ENCODE measurements at places on chromosomes 3 and 15.

DNA sequence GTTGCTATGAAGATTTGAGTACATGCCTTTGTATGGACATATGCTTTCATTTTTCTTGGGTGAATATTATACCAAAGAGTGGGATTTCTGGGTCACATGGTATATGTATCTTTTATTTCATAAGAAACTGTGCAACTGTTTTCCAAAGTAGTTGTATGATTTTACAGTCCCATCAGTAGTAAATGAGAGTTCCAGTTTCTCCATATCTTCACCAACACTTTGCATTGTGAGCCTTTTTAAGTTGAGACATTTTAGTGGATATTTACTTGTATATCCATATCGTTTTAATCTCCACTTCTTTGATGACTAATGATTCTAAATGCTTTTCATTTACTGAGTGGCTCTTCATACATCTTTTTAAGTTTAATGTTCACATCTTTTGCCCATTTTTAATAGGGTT is 20.3 kb downstream of the MEF2A start:
- no peak for DNase-seq

- no peak for DNase-seq
Observed at GRCh38 chr3:8653800-8654408, 9.3 kb upstream of the SSUH2 start.

- DNase-seq, result no peak
Observed at GRCh38 chr15:43934480-43934879, 107.7 kb downstream of the WDR76 start.

DNA sequence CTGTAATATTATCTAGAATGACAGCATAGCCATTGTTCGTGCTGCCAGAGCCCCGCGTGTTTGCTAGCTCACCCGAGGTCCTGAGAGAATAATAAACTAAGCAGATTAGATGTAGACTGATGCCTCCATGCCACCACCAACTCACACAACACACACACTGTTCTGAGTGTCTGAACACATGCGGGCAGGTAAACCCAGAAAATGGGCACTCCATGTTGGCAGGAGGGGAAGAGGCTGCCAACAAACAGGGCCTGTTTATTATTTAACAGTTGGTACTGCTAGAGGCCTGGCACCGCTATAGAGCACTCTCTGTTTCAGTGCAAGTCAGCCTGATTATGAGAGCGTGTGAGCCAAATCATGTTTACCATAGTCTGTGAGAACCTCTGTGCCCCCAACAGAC is 299.0 kb downstream of the ZBTB20 start:
- DNase-seq, result peak; percentile 98

GRCh38 chr15:28961391-28961790 is 75.6 kb downstream of the APBA2 start:
- no peak for DNase-seq

DNA sequence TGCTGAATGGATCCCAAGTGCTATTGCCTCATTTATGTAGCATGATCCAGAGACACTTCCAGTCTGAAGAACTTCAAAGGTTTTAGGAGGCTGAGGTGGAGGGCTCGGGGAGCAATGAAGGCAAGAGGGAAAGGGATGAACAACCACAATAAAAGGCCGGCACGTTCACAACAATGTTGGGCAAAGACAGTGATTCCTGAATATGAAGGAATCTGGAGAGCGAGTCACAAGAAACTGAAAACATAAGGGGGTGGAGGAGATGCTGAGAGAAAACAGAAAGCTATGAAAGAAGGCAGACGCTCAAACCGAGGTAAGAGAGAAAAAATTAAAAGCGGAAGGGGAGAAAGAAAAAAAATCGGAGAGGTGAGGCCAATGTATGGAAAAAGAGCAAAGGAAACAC is 120.1 kb downstream of the GREM1 start:
- no peak for DNase-seq
